Inflammatory macrophage treated with lipopolysaccharide for 4 hours (primary cell): ENCODE measurements at places on chromosomes 12 and 14.
A peak's percentile ranks its signal among the peaks of the same experiment; 100 is the strongest.

DNA sequence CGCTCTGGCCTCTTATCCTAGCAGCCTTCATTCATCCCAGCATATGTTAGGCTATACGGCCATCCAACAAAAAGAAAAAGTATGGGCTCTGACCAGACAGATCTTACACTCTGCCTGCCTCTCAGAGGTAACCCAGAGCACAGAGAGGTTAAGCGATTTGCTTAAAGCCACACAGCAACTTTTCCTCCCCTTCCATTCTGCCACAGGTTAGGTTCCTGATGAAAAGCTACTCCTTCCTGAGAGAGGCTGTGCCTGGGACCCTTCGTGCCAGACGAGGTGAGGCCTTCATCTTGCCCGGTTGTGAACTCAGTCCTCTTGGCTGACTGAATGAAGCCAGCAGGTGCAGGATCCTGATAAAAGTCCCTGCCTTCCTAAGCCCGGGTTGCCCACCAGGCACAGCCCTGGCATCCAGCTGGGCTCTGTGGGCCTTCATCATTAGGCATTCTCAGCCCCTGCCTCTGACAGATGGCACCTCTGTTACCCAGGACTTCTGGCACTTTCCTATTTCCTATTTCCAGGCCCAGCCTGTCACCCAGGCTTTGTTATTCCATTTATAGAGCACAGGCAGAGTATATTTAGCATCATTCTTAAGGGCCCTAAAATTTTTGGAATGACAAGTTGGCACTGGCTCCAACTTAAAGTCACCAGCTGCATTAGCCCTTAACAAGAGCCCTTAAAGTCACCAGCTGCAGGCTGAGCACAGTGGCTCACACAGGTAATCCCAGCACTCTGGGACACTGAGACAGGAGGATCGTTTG lies 12.8 kb downstream of the SOAT2 start:
- DNase-seq, result no peak

DNA sequence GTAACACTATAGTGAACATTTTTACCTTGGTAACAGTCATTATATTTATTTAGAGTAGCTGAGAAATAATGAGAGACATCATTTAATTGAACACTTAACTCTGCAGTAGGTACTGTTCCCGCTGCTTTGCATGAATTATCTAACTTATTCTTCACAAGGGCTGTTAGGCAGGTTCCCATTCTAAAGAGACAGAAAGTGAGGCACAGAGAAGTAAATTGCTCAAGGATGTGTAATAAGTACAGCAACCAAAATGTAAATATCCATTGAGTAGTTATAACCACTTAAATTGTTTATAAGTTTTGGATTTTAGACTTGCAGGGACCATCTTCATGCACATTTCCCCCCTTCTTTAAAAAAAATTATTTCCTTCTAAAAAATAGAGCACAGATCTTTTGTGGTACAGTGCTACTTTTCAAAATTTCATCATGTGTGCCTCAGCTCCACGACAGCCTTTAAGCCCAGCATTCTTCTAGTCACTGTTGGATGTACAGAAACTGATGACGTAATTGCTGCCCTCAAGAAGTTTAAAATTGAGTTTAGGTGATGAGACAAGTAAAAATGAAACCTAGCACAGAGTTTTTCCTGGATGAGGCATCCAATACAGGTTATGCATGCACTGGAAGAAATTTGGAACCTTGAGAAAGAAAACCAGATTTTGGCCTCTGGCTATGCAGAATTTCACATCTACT lies 6.0 kb upstream of the MANSC4 start:
- peak; percentile 50 for DNase-seq

DNA sequence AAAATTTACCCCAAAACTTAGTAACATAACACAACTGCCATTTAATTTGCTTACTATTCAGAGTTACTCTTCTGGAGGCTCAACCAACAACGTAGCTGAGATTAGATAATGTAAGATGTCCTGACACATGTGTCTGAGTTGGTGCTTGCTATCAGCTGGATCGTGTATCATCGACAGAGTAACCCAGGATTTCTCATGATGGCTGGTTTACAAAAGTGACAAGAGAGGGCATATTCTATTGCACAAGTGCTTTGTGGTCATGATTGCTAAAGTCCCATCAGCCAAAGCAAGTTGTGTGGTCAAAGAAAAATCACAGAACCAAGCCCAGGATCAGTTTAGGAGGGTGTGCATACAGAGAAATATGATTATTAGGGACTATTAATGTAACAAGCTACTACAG lies 73.4 kb downstream of the CAPZA3 start:
- peak; percentile 84 for DNase-seq

DNA sequence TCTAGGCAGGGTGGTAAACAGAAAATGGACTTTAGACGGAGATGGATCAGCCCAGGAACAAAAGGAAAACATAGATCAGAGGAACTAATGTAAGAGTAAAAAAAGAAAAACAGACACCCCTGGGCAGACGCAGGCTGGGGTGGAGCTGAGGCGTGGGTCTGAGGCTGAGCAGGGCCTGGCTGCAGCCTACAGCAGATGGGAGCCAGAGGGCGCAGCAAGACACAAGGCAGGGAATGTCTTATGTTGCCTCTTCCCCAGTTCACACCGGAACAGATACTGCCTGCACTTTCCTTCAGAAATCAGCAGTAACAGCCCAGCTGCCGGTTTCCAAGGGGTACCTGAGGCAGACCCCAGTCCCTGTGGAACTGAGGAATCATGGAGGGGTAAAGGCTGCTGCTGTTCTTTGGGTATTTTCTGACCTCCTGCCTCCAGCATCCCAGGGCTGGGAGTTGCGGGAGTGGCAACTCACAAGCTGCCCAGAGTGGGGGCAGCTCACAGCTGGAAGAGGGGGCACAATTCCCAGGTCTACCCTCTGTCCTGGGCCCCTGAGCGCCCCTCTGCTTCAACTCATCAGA lies 9.8 kb downstream of the ZNF605 start:
- DNase-seq, result no peak

GRCh38 chr12:93376436-93377251 lies 1.1 kb upstream of the NUDT4 start:
- peak; percentile 90 for DNase-seq

GRCh38 chr12:89706986-89707702 lies 1.5 kb downstream of the ATP2B1 start:
- peak; percentile 48 for DNase-seq

GRCh38 chr14:55361190-55361589 lies 50.4 kb downstream of the ATG14 start:
- DNase-seq, result no peak

GRCh38 chr12:115147916-115148315 lies 463.9 kb upstream of the TBX3 start:
- no peak for DNase-seq

DNA sequence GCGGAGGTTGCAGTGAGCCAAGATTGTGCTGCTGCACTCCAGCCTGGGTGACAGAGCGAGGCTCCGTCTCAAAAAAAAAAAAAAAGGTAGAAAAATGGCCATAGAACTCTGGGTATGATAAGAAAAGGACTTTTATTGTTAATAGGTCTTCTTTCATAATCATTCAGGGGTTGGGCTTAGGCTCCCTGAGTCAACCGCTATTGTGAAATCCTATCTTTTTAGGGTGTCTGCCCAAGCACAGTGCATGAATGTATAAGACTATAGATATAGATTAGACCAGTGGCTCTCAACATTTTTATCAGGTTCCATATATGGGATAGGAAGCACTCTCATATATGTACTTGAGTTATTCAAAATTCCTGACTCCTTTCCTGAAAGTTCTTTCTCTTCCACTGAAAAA lies 48.7 kb upstream of the USP15 start:
- DNase-seq, result peak; percentile 72

GRCh38 chr14:53953828-53954550 lies 2.6 kb downstream of the BMP4 start:
- DNase-seq, result no peak

- DNase-seq, result no peak
These were observed 12.8 kb downstream of the MEG3 start for GRCh38 chr14:100838493-100839314.

GRCh38 chr14:70619708-70620107 lies 19.3 kb upstream of the MED6 start:
- no peak for DNase-seq

DNA sequence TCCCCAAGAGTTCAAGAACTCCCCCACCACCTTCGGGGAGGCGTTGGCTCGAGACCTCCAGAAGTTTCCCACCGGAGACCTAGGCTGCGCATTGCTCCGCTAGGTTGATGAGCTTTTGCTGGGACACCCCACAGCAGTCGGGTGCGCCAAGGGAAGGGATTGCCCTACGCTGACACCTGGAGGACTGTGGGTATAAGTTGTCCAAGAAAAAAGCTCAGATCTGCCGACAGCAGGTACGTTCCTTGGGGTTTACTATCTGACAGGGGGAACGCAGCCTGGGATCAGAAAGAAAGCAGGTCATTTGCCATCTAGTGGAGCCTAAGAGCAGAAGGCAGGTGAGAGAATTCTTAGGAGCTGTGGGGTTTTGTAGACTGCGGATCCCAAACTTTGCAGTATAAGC lies 98.8 kb downstream of the FRMD6 start:
- no peak for DNase-seq

DNA sequence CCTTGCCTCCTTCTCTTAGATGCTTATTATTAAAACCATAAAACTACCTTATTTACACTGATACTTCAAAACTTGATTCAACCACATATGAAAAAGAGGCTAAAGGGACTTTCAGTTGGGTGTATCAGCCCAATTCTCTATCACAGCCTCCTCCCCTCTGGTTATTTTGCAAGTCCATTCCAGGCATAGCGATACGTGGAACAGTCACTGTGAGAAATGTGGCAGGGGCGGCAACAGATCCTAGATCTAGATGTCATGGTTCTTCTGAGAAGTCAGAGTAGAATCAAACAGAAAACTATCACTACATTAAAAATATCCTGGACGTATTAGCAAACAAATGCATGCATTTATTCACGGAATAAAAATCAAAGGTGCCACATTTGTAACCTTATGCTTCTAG lies 83.2 kb downstream of the RALGAPA1 start:
- DNase-seq, result no peak

GRCh38 chr14:56487761-56488160 lies 91.8 kb upstream of the TMEM260 start:
- peak; percentile 3 for DNase-seq

DNA sequence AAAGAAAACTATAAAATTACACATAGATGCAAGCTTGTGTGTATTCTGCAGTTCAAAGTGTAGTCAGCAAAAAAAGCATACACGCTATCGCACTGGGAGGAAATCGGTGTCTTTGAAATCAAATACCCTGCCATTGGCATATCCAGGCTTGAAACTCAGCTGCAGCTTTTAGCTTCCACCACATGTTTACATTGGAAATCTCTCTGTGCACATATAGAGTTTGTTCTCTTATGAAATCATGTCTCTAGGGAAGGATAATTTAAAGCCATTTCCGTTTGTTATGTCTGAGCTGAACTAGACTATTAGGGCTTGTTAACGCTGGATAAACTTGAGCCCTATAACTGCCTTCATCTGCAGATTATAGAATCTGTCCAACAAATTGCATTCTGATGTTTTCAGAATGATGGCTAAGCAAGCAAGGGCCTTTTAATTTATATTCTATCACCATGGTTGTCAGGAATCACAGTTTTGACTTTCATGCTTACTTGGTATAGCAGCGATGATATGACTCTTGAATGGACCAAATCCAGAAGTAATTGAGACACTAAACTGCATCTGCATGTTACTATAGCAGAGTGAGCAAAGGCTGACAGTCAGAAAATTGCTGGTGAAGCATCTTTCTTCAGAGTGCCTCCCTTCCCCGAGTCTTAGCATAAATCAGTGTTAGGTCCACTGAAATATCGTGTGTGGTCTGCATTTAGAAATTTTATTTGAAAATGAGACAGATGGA lies 442.8 kb downstream of the ZFP36L1 start:
- DNase-seq, result no peak

DNA sequence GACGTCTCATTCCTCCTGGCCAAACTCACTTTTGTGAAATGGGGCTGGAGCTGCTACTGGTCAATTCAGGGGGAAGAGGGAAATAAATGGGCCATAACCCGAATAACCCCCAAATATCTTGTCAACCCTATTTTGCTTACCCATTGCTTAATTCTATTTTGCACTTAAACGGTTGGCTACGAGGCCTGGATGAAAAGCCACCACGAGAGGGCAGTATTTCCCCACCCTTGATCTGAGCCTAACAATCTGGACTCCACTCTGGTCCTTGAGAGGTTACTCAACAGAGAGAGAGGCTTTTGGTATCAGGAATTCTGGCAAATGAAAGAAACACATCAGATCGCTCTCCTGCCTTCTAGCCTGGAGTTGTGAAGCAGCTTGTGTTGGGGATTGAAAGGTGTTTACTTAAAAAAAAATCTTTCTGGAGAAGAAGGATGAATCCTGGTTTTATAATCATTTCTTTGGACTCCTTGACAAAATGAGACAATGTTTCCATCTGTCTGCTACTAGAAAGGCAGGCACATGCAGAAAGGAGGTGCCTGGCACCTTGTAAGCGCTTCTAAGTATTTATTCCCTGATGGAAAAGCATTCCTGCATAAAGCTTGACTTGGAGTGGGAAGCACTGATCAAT lies 22.4 kb upstream of the FBXO21 start:
- DNase-seq, result peak; percentile 51

DNA sequence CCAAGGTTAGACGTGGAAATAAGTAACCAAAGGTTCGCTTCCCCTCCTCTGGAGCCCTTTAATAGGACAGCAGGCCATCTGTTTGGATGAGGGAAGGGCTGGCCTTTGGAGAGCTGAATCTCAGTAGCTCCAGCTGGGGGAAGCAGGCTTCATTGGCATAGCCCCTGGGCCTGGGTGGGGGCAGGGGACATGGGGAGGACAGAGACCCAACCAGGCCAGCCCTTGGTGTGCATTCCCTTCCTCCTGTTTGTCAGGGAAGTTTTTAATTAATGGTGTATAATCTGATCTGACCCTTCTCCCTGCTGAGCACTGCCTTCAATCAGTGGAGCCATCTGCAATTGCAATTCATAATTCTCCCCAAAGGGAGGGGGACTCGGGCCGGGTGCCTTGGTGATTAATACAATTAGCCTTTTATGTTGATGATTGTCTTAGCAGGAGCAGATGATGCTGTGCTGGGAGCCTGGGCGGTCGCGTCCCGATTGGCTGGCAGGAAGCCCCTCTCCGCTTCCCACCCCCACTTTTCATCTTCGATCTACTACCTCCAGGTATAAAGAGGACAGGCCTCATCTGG lies 6.4 kb downstream of the AQP6 start:
- no peak for DNase-seq

- no peak for DNase-seq
These were observed 258.0 kb upstream of the FAR2 start for GRCh38 chr12:28891126-28891525.

DNA sequence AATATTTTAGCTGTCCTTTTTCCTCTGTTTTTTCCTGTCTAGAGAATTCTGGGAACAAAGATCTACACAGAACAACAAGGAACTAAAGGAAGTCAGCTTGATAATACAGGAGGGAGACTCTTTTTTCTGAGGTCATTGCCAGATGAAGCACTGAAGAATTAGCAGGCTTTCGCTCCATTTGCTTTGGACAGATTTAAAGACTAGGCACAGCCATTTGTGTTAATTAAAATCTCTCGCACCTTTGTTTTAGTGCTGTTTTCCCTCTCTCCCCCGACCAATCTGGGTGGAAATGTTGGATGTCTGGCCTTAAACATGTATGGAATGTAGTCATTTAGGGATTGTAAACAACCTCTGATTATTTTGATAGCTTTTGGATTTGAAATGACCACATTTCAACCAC lies 9.6 kb upstream of the GPHN start:
- no peak for DNase-seq

- no peak for DNase-seq
These were observed 929.8 kb downstream of the DIO2 start for GRCh38 chr14:79281244-79282152.
